GM23338 (cell line): ENCODE measurements at places on chromosomes 3 and 15. TPM values are rescaled to one million over a fixed set of nuclear protein-coding genes. Genes with fewer than 3 reads are reported as not detected.

DNA sequence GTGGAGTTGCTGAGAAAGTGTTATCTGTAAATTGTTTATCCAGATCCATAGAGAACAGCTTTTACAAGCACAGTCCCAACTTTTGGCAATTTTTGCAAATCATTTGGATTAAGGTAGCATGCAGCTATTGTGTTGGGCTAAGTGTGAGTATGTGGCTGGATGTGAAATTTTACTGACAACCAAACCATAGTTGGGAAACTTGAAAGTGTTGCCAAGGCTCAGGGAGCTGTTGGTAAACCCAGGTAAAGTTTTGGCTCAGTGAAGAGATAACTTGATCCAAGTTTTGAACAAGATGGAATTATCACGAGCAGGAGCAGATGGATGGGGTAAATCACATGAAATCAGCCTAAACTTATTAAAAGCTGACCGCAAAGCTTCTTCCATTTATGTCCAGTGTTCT lies 90.0 kb upstream of the HES1 start:
- DNase-seq = no peak

DNA sequence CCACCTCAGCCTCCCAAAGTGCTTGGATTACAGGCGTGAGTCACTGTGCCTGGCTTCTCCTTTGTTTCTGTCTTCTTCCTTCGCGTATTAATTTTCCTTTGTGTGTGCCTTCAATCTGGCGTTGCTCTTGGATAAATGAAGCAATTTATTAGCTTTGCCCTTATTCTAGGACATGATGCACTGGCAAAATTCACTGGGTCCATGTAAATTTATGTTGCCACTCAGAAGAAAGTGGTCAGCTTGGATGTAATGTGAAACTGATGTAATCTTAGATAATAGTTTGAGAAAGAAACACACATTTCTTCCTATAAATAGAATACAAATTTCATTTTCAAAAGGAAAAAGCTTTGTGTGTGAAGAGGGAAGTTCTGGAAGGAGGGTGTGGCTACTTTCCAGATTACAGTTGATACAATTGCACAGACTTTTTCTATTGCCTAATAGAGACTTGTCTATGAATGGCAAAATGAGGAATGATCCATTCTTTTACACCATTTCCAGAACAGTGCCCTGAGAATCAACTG lies 23.3 kb upstream of the ATP1B3 start:
- DNase-seq = no peak

DNA sequence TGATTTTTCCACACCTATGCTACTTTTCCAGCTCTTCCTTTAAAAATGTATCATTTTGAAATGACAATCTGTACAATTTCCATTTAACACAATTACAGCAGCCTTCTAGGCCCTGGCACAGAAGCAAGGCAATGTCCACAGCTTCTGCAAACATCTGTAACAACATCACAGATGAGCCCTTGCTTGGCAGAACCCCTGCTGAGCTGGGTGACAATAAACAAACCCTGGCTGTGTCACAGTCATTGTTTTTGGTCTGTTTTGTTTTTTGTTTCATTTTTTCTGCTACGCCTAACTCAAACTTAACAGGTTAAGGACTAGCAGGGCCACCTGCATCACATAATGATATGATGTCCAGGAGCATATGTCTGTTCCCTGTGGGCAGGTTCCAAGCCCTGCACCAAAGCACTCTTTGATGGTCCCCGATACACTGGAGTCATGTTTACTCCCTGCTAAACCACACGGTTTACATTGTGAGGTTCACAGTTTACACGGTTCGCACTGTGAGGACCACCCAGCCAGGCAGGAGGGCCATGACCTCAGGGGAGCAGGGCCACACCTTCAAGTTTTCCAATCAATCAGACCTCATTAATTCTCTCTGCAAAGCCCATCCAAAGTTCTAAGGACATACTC lies 186.8 kb upstream of the CHRNA7 start:
- DNase-seq = no peak

DNA sequence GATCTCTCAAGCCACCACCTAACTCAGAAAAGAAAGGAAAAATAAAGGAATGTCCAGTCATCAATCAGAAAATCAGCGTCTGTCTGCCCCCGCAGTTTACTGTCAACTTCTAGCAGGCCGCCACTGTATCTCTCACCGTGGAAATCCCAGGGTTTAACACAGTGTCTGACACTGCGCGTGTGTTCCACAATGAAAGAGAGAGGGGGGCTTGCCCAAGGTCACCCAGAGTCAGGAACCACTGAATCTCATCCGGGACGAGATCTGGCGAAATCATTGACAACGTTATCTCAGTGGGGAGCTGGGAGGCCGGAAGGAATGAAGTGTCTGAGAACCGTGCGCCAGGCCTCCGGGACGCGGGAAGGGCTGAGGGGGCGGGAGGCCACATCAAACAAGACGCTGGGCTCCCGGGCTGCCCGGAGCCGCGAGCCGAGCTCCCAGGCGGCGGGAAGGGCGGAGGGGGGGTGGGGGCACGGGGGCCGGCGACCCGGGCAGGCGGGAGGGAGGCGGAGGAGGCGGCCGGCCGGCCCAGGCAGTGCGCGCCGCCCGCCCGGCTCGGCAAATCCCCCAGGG lies 2.2 kb upstream of the HES1 start:
- peak; percentile 84 for DNase-seq

DNA sequence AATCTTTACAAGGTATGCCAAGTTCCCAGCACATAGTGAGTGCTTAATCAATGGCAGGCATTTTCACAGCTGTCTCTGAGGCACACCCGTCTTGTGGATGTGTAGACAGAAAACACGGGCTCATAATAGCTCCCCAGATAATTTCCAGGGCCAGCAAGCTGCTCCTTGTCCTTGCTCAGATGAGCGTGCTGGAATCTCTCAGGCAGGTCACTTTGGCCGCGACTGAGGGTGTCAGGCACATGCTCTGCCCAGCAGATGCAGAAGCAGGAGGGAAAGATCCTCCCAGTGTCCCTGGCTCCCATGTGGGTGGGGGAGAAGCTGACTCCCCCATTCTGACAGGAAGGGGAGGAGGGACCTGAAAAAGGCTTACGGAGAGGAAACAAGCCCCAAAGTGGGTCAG lies 35.6 kb upstream of the SLC6A1 start:
- DNase-seq = no peak

GRCh38 chr15:55774113-55774970 lies 31.4 kb upstream of the PRTG start:
- peak; percentile 86 for DNase-seq

GRCh38 chr3:11820531-11821041 lies 26.1 kb downstream of the TAMM41 start:
- DNase-seq = peak; percentile 13

DNA sequence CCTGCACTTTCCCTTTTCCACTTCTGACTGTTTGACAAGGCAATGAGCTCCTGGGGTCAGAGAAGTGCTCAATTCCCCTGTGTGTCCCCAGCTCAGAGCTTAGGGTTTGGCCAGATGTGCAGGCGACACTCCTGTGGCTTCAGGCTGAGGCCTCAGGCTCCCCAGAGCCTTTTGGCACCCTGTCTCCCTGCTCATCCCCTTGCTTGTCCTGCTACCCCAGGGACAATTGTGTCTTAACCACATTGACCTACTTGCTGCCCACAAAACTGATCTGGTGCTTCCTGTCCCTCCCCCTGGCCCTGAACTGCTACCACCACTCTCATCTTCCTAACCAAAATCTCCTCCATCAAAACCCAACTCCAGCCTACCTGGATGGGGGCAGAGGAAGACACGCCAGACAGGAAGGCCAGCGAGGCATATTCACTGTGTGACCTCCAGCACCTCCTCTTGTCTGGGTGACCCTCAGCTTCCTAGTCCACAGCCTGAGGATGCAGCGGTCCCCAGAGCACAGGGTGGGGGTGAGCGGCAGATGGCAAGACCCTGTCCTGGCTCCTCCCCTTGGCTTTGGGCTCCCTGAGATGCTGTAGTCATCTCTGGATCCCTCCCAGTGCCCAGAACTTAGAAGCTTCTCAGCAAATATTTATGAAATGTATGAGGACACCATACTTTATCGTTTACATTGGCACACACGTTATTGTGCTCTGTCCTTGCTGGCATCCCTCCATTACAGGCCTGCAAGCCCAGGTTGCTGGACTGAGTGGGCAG lies 98.9 kb upstream of the SLC6A6 start:
- no peak for DNase-seq

DNA sequence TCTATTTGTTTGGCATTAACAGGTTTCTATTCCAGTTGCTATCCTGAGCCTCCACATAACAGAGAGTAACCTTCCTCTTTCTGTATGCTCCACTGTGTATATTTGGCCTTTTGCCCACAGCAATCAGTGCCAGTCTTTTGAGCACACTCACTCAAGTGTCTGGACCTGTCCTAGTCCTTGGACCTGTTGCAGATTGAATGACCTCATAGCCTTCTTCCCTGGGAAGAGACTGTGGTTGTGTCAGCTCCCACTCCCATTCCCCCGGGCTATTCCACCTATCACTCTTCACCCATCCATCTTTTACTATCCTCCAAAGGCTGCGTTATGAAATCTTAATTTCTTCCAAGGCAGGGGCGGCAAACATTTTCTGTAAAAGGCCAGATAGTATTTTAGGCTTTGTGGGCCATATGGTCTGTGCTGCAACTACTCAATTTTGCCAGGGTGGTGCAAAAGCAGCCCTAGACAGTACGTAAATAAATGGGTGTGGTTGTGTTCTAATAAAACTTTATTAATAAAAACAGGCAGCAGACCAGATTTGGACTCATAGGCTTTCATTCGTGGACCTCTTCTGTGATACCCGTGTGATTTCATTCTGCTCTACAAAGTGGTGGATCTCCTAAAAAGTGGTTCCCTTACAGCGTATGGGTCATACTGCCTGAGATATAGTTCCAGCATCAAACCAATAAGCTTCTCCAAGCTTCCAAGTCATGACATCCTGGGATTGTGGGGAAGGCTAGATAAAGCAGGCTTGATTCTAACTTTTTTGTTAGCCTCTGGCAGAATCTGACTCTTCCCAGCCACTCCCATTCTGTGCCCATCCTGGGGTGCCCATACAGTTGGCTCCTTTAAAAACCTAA lies 57.4 kb downstream of the CDAN1 start:
- no peak for DNase-seq

DNA sequence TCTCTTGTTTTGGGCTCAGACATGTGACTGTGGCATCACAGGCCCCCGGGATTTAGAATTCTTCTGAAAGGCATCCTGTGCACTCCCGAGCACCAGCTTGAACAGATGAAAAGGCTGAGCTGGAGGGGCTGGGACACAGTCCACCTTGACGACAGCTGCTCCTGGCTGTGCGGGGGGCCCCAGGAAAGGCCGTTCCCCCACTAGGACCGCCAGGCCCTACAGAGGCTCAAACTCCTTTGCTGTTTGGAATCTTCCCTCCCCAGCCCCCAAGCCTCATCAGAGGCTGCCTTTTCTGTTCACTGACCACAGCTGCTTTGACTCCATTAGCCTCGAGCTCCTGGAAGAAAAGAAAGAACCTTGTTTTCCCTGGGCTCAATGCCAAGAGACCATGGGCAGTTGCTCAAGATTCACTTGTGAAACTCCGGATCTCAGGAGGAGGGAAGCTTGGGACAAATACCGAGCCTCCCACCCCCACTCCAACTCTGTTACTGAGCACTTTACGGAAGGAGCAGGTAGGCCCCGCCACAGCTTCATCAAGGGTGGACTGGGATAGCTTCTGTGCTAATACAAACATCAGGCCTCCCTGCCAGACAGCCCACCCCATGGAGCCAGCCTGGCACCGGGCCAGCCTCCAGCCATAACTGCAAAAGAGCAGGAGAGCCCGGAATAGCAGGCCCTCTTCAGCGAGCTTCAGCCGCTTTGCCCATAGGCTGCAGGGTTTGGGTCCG lies 15.7 kb downstream of the CIDEC start:
- no peak for DNase-seq

- DNase-seq = no peak
Measured at GRCh38 chr3:22244761-22245521, 493.9 kb upstream of the ZNF385D start.

The TTLL13 gene
- not detected in 2 replicates for total RNA-seq

The GP9 gene
- total RNA-seq = not detected in 2 replicates

- no peak for DNase-seq
Measured at GRCh38 chr3:52606373-52607085, 70.1 kb downstream of the UQCC5 start.

GRCh38 chr15:80459380-80459779 lies 55.2 kb downstream of the ARNT2 start:
- no peak for DNase-seq

DNA sequence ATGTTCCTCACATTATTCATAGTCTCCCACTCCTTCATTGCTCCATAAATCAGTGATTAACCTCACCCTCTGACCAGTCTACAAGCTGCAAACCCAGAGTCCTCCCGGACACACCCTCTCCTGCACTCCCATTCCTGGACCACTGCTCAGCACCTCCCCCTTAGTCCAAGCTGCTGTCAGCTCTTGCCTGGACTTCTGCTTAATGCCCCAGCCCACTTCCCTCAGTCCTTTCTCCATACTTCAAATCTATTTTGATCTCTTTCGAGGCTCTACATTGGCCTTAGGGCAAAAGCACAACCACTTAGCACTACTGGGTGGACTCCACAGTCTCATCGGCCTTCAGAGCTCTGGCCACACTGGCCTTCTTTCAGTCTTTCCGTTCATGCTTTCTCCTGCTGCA lies 79.4 kb upstream of the FAM98B start:
- no peak for DNase-seq

The GOLGA8J gene
- total RNA-seq = not detected in 2 replicates

The GCSAM gene
- not detected in 2 replicates for total RNA-seq

- DNase-seq = no peak
Measured at GRCh38 chr15:64389036-64389435, 1.4 kb downstream of the TRIP4 start.

The IGSF10 gene
- total RNA-seq = 0.94 and 1.4 TPM in 2 replicates

DNA sequence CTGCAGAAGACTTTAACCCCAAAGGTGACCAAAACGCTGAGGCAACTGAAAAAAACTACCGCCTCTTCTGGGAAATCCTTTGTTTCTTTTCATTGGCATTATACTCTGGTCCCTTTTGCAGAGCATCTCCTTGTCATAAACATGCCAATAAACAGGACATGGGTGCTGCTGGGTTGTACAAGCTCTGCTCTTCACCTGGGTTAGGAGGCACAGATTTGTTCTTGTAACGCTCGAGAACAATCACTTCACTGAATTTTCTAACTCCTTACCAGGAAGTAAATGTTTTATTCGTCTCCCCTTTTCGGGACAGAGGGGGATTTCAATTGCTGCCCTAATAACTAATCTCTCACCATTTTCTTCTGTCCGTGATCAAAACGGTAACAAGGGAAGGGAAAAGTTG lies 1.3 kb downstream of the PLCH1 start:
- no peak for DNase-seq

GRCh38 chr3:159892801-159893200 lies 95.8 kb upstream of the IL12A start:
- DNase-seq = no peak
